Astrocyte (in vitro differentiated cells and primary cell): ENCODE measurements at places on chromosomes 3 and 15.

GRCh38 chr3:192892981-192893700 is 24.5 kb downstream of the MB21D2 start:
- DNase-seq = peak; percentile 98

GRCh38 chr3:161270991-161271390 is 49.9 kb downstream of the NMD3 start:
- DNase-seq = no peak

GRCh38 chr15:65832549-65833364 is 36.5 kb upstream of the RAB11A start:
- DNase-seq = peak; percentile 89

DNA sequence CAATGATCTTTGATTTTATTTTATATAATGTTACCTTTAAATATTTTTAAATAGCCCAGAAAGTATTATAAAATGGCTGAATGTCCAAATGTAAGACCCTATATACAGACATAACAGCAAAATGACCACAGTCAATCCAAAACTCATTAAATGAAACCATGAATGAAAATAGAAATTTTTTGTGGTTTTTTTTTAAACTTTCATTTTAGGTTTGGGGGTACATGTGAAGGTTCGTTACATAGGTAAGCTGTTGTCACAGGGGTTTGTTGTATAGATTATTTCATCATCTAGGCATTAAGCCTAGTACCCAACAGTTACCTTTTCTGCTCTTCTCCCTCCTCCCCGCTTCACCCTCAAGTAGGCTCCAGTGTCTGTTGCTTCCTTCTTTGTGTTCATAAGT is 108.8 kb downstream of the FAIM start:
- no peak for DNase-seq

GRCh38 chr15:74252291-74252690 is 16.2 kb downstream of the CCDC33 start:
- peak; percentile 9 for DNase-seq

GRCh38 chr3:124993466-124993865 is 58.9 kb upstream of the MUC13 start:
- DNase-seq = no peak

DNA sequence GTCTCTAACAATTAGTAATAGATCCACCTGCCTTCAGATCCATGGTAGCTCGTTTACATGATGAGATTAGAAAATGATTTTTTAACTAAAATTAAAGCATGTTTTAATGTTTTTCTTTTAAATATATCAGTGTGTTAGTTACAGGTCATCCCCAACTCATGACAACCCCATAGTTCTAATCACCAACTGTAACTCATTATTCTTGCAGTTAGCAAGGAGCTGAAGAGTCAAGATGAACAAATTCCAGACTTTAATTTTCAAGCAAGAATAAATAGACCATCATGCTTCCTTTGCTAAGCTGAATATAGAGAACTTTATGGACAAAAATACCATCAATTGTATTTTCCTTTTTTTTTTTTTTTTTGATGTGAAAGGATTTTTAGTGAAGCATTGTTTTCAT is 101.1 kb downstream of the TOP2B start:
- peak; percentile 50 for DNase-seq

- no peak for DNase-seq
These were observed 56.1 kb upstream of the WNT5A start for GRCh38 chr3:55543181-55543614.

GRCh38 chr3:37072892-37073291 is 79.6 kb downstream of the MLH1 start:
- peak; percentile 86 for DNase-seq

GRCh38 chr3:141272906-141273662 is 41.5 kb downstream of the PXYLP1 start:
- DNase-seq = no peak

DNA sequence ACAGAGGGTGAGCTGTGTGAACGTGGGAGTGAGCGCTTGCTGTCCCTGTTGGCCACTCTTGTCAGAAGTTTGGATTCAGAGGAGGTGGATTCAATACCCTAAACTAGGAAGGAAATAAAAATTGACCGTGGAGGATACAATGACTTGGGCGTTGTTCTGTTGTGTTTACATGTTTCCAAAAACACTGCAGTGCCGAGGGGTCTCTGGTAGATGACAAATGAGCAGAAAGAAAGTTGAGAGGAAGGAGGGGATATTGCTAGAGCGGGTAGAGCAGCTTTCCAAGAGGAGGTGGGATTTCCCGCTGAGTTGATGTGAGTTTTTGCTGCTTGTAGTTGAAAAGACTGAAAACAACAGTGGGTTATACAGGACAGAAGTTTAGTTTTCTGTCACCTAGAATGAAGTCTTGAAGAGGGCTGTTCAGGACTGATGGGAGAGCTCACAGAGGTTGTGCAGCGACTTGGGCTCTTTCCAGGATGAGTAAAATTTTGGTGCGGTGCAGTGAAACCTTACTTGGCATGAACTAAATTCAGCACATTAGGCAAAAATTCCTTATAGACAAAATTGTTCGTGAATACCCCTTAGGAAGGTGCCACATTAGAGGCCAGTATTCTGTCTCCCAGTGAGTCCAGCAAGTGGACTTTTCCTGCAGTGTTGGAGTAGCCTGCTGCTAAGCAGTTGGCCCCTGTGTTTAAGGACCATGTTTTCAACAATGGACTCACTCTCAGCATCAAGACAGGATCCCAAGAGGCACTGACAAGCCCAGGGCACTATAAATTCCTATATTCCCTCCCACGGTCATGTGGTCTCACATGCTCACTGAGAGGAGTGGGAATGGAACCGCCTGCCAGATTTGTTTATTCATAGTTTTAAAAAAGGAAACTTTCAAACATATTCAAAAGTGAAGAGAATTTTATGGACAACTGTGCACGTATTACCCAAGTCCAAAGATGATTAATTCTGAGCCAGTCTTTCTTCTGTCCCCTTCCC is 435.0 kb upstream of the C2CD4B start:
- no peak for DNase-seq

GRCh38 chr3:113128386-113129015 is 82.9 kb upstream of the BOC start:
- peak; percentile 46 for DNase-seq

DNA sequence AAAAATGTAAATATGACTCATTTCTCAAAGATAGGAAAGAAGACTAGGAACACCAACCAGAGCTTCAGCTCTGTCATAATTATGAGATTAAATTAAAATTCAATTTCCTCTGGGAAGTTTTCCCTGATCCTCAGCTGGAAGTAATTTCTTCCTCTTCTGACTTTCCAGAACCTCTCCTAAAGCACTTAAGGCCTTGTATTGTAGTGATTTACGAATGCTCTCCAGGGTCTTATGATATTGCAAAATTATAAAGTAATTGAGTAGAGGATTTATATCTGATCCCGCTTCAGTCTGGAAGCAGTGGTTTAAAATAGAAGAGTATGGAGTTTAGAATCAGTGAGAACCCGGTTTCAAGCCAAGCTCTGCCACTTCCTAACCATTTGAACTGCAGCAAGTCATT is 279.8 kb downstream of the ZPLD1 start:
- no peak for DNase-seq

DNA sequence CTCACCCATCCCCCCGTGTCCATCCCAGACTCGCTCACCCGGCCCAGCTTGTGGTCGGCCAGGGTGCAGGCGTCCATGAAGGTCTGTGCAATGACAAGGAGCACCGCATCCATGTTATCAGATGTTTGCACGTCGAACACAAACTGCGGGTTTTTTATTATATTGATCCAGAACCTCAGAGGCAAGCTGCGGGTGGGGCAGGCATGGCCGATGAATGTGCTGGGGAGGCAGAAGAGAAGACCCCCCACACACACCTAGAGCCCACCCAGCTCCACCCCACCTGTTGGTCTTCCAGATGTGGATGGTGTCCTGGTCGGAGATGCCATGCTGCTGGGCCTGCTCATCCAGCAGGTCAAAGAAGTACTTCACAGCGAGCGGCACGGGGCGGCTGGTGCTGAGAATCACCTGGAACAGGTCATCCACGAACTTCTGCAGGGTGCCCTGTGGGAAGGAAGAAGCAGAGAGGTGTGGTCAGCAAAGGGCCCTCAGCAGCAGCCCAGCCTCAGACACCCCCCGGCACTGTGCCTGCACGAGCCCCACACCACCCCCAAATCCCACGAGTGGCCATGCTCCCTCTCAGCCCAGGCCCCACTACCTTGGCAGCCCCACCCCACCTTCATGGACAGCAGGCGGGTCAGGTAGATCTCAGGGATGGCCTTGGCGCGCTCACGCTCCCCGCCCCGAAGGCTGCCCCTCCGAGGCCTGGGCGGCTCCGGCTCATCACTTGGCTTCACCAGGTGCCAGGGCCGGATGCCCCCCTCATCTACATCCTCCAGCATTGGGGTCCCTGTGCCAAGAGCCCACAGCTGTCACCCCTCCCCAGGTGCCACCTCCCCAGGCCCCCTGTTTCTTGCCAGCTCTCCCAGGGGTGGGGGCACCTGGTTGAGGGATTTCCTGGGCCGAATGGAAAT is 20.3 kb downstream of the PLXNB1 start:
- DNase-seq = no peak

GRCh38 chr15:38378161-38378560 is 75.8 kb upstream of the FAM98B start:
- DNase-seq = peak; percentile 18

GRCh38 chr3:139975594-139976365 is 40.8 kb downstream of the CLSTN2 start:
- no peak for DNase-seq

- no peak for DNase-seq
These were observed 460.5 kb downstream of the ZNF385D start for GRCh38 chr3:21290557-21290956.

- no peak for DNase-seq
These were observed 53.7 kb downstream of the TRIM42 start for GRCh38 chr3:140731440-140732119.

GRCh38 chr15:58583171-58583908 is 151.5 kb downstream of the LIPC start:
- DNase-seq = no peak

- no peak for DNase-seq
These were observed 919 bp downstream of the IDH2 start for GRCh38 chr15:90101130-90101968.

- DNase-seq = no peak
These were observed 122.6 kb downstream of the SATB1 start for GRCh38 chr3:18302517-18302916.

- DNase-seq = no peak
These were observed 266.9 kb upstream of the IGF1R start for GRCh38 chr15:98381446-98381845.

DNA sequence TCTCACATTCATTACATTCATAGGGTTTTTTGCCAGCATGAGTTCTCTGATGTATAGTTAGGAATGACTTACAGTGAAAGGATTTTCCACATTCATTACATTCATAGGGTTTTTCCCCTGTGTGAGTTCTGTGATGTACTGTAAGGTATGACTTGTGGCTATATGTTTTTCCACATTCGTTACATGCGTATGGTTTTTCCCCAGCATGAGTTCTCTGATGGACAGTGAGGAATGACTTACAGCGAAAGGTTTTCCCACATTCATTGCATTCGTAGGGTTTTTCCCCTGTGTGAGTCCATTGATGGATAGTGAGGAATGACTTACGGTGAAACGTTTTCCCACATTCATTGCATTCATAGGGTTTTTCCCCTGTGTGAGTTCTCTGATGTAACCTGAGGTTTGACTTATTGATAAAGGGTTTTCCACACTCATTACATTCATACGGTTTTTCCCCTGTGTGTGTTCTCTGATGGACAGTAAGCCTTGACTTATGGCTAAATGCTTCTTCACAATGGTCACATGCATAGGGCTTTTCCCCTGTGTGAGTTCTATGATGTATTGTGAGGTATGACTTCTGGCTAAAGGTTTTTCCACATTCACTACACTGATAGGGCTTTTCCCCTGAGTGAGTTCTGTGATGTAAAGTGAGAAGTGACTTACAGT is 47.4 kb downstream of the ZNF717 start:
- peak; percentile 26 for DNase-seq

DNA sequence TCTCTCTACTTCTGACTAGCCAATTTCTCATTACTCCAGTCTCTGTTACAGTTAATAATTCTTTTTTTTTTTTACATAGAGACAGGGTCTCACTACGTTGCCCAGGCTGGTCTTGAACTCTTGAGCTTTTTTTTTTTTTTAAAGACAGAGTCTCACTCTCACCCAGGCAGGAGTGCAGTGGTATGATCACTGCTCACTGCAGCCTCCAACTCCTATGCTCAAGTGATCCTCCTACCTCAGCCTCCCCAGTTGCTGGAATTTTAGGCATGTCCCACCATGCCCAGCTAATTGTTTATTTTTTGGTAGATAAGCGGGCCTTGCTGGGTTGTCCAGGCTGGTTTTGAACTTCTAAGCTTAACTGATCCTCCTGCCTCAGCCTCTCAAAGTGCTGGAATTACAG is 13.6 kb downstream of the IP6K1 start:
- no peak for DNase-seq

GRCh38 chr3:4956738-4957137 is 22.5 kb upstream of the BHLHE40 start:
- DNase-seq = no peak

- DNase-seq = no peak
These were observed 83.9 kb downstream of the LRRK1 start for GRCh38 chr15:101003081-101003480.

- DNase-seq = peak; percentile 8
These were observed 625 bp downstream of the COL6A6 start for GRCh38 chr3:130517602-130518001.

- no peak for DNase-seq
These were observed 81.3 kb downstream of the DGKG start for GRCh38 chr3:186280737-186281136.

DNA sequence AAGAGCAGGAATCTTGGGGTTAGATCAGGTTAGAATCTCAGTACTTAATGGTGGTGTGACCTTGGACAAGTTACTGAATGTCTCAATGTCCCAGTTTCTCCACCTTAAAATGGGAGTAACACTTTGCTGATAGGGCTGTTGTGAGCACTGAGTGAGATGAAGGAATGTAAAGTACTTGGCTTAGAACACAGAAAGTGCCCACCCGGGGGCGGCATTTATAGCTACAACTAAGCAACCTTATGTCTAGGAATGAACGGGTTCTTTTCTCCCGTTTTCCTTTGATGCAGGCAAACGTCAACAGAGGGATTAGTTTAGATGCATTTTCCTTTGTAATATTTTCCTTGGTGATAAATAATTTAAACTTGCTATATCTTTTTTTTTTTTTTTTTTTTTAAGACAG is 176.6 kb downstream of the USP13 start:
- DNase-seq = no peak

- no peak for DNase-seq
These were observed 34.5 kb upstream of the AP4E1 start for GRCh38 chr15:50873935-50874361.

DNA sequence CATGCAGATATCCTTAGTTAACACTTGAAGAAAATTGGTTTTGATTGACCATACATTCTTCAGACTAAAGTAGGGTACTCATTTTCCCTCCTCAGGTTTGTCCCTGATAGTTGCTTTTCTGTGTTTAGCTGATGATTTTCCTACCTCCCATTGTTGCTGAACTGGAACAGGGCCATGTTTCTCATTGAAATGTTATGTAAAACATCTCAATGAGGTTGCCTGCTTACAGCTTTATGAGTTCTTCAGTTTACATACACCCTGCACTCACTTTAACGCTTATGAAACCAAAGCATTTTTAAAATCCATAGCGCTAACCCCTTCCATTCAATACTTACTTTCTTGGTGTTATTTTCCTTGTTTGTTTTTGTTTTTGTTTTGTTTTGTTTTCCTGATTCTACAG is 61.9 kb downstream of the HMG20A start:
- peak; percentile 87 for DNase-seq
